ENCODE measurements at places on chromosomes 1 and 21.

- no peak for DNase-seq
These were observed 4.1 kb downstream of the NBL1 start for GRCh38 chr1:19648239-19648638.

- DNase-seq: no peak
These were observed 2.4 kb downstream of the F11R start for GRCh38 chr1:161018631-161018930.

DNA sequence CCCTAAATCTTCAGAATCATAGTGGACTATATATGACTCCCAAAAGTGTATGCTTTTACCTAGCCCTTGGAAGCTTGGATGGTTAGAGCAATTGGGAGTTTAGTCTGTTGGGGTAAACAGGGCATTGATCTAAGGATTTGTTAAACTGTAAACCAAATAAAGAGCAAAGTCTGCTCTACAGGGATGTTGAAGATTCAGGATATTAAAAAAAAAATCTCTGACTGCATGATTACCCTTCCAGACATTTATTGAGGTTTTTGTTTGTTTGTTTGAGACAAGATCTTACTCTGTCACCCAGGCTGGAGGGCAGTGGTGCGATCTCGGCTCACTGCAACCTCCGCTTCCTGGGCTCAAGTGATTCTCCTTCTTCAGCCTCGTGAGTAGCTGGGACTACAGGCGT, 31.6 kb downstream of the PBX1 start:
- DNase-seq: no peak

DNA sequence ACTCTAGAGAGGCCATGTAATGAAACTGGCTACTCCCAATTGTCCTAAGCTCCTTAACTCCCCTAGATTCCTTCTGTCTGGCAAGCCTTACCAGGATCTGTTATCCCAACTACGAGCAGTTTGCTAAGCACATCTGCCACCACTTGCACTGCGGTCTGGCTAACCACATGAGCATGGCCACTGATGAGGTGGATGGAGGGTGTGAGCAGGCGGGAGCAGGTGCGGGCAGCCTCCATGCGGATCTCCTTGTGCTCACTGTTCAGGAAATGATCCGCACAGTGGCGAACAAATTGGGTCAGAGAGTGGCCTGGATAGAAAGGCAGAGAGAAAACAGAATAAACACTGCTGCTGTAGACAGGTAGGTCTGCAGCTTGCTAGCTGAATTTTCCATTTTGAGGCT, 24.0 kb downstream of the MTOR start:
- no peak for DNase-seq

GRCh38 chr1:114485286-114485685, 25.7 kb downstream of the TRIM33 start:
- DNase-seq: no peak

DNA sequence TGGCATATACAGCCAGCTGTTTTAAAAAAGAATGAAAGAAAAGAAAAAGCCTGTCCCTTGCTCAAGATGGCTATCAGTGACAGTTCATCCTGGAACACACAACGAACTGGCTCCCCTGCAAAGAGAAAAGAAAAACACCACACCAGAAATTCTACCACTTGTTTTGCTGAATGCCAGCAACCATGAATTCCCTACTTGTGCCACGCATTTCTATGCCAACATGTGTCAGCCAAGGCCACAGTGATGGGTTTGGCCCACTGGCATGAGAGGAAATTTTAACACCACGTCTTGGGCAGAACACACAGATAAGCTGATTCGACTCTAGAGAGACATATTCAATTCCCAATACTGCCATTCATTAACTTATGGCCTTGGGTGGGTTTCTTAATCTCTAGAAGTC, 64.0 kb downstream of the CAPZB start:
- no peak for DNase-seq

Measured in Daoy (cell line).